ENCODE measurements at places on chromosomes 7 and 10.

GRCh38 chr7:127718340-127718679, 66.3 kb downstream of the SND1 start:
- no peak for DNase-seq

GRCh38 chr7:67738958-67739357, 742.3 kb downstream of the TYW1 start:
- DNase-seq: no peak

GRCh38 chr10:129472696-129473555, 5.9 kb downstream of the MGMT start:
- DNase-seq: no peak

- DNase-seq: no peak
Measured at GRCh38 chr10:99695761-99696160, 36.2 kb downstream of the COX15 start.

GRCh38 chr10:124083740-124084397, 9.5 kb downstream of the CHST15 start:
- DNase-seq: no peak

DNA sequence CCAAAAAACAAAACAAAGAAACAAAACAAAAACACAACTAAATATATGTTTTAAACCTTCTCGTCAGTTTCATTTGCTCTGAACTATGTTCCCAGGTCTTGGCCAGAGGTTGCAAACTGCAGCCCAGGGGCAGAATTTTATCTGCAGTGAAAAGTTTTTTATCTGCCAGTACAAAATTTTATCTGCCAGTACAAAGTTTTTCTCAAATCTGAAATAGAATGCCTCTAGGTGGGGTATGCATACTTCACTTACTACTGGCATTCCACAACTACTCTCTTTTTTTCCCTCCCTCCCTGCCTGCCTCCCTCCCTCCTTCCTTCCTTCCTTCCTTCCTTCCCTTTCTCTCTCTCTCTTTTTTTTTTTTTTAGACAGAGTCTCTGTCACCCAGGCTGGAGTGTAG, 9.4 kb upstream of the CLDN3 start:
- no peak for DNase-seq

- no peak for DNase-seq
Measured at GRCh38 chr7:4307316-4308204, 374.5 kb upstream of the FOXK1 start.

DNA sequence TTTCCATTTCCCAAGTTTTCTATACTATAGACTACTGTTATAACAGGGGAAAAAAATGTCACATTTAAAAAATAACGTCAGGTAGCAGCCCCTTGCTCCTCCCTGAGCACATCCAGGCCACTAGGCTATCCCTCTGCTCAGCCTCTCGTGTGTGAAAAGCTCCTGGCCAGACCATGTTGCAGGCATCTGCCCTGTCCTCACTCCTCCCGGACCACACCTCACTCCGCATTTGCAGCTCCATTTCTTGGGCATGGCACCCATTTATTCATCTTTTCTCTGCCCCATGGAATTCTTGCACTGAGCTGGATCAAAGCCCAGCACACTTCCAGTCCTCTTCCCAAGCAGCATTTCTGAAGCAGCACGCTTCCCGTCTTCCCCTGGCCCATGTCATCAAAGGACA, 1.4 kb upstream of the GDF2 start:
- no peak for DNase-seq
